Tibial artery (tissue), 4 donors: ENCODE measurements at places on chromosomes 4 and X.

DNA sequence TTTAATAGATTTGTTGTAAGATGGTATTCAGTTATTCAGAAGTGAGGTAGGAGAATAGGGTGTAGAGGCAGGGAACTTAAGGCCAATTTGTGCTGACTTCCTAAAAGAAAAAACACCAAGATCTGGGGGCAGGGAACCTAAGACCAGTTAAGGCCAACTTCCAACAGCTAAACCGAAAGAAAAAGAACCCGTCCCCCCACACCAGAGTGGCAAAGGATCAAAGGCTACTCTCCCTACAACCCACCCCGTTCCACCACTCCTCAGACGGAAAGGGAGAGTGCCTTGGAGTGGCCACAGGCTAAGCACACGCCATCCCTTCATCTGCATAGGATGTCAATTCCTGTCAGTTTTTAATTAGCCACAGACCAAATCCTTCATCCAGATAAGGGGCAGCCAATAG lies 3.7 kb upstream of the ZNF718 start:
- no peak for DNase-seq

DNA sequence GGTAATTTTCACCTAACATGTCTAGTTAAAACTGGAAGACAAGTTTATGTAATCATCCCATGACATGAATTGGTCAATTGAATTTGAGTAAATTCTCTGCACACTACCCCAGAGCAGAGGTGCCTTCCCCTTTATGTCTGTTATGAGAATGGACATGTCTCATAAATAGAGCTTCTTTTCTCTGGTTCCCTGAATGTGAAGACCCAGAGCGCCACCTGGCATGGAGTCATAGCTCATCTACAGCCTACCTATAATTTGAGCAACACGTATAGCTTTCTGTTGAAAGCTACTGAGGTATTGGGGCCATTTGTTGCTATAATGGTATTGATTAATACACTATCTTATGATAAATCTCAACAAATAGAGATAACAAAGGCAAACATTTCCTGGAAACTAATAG lies 626.5 kb upstream of the GALNTL6 start:
- no peak for DNase-seq

DNA sequence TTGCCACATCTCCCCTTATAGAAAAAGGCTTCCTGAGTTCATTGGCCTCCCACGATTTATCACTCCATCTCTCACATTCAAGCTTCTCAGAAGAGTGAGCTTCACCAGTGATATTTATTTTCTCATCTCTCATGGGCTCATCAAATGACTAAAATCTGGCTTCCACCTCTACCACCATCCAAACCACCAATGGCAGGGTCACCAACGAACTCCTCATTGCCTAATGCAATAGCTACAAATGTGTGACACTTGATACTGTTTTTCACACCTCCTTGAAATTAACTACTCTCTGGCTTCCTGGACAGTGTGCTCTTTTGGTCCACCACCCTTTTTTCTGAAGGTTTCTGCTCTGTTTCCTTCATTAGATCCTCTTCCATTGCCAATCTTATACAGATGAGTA lies 129.0 kb downstream of the SH2D1A start:
- no peak for DNase-seq

DNA sequence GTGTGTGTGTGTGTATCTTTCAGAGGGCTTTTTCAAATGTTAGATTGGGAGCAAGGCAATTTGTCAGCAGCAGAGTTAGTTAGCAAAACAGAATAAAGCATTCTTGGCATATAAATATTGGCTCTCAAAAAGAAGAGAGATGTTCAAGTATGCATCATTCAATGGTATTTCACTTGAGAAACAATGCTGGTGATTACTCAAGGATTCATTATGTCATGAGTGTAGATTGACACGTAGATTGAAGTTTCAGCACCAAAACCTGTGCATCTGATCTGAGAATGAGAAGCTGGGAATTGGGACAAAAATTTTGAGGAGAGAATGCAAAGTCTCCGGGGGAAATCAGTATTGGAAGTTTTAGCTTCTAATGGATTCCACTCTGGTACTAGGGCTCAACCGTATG lies 241.4 kb downstream of the FRMPD4 start:
- DNase-seq: no peak

- no peak for DNase-seq
Measured at GRCh38 chr4:163688856-163689255, 194.4 kb downstream of the TMA16 start.

- no peak for DNase-seq
Measured at GRCh38 chr4:26181616-26182015, 139.2 kb upstream of the RBPJ start.

GRCh38 chr4:55733932-55734331 lies 85.7 kb upstream of the EXOC1L start:
- no peak for DNase-seq

GRCh38 chr4:38133711-38134480 lies 173.7 kb downstream of the PTTG2 start:
- no peak for DNase-seq

GRCh38 chr4:38738940-38739803 lies 43.6 kb downstream of the TLR10 start:
- no peak for DNase-seq

- DNase-seq: peak; percentile 58
Measured at GRCh38 chr4:3524349-3524748, 7.9 kb downstream of the LRPAP1 start.
